ENCODE measurements at places on chromosomes 11 and 22.

- no peak for DNase-seq
Measured at GRCh38 chr11:66242095-66242765, 26.2 kb upstream of the RAB1B start.

GRCh38 chr11:9396310-9396709 lies 11.9 kb downstream of the IPO7 start:
- DNase-seq: no peak

GRCh38 chr11:69041516-69041915 lies 7.2 kb upstream of the TPCN2 start:
- no peak for DNase-seq

GRCh38 chr11:83102834-83103233 lies 31.1 kb upstream of the RAB30 start:
- DNase-seq: no peak

- DNase-seq: no peak
Measured at GRCh38 chr11:75301601-75302345, 49.7 kb downstream of the ARRB1 start.

GRCh38 chr11:118703563-118704106 lies 24.2 kb upstream of the TREH start:
- DNase-seq: no peak

- DNase-seq: no peak
Measured at GRCh38 chr11:12989428-12990161, 19.5 kb upstream of the RASSF10 start.

DNA sequence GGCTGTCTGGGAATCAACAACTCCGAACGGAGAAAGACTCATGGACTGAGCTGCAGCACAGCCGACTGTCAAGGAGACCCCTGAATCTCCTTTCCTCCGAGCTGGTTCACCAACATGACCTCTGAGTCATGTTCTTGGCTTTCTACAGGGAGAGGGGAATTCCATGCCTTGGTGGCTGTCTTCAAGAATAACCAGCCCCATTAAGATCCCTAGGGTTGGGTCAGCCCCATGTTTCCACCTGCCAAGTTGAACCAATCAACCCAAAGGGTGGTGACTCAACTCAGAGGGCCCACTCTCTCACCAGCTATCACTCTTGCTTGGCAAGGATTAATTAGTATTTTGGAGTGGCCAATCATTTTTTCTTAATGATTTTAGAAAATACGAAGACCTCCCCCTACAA lies 28.3 kb upstream of the IGSF22 start:
- no peak for DNase-seq

Data from activated CD4-positive, alpha-beta T cell treated with anti-CD3 and anti-CD28 coated beads, Interleukin-2, Interleukin-4, amounts not matched to agents 100 ng/mL and 50 ng/mL, durations not matched to agents 16 hours and 8 hours (primary cell).